ENCODE measurements at places on chromosomes 2 and 18. TPM values are rescaled to one million over a fixed set of nuclear protein-coding genes. Genes with fewer than 3 reads are reported as not detected.
A peak's percentile ranks its signal among the peaks of the same experiment; 100 is the strongest.

GRCh38 chr2:105454801-105455485, 56.1 kb upstream of the FHL2 start:
- H3K27me3 ChIP-seq, result no peaks in the 10 kb centered on the region
- no peaks in the 10 kb centered on the region for H3K36me3 ChIP-seq
- no peak for DNase-seq
- peaks cover 16% of the 10 kb centered on the region for H3K4me1 ChIP-seq

- H3K4me1 ChIP-seq, result peaks cover 11% of the 10 kb centered on the region
- no peaks in the 10 kb centered on the region for H3K27me3 ChIP-seq
- DNase-seq, result peak; percentile 28
- H3K4me3 ChIP-seq, result no peak overlapping the region
- H3K27ac ChIP-seq, result no peak overlapping the region
Observed at GRCh38 chr18:48290162-48290926, 118.8 kb downstream of the ZBTB7C start.

DNA sequence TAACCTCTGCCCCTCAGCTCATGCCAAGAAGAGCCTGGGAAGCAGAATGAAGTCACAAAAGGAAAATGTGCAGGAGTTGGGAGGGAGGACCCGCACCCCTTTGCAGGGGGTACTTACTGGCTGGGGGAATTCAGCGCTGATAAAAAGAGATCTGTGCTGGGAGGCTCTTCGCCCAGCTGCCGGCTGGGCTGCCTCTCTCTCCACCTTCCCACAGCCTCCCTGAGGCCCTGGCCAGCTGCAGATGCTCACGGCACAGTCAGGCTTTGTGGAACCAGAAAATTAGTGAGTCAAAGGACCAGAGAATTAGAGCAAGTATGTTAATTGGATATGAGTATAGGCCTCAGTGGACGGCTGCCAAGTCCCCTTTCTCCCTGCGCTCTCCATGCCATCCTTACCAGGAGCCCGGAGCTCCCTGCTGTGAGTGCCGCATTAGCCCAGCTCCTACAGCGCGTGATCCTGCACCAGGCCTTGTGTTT, 181.7 kb upstream of the SH3BP4 start:
- H3K36me3 ChIP-seq, result no peaks in the 10 kb centered on the region
- no peak overlapping the region for H3K4me3 ChIP-seq
- H3K4me1 ChIP-seq, result peaks cover 31% of the 10 kb centered on the region

DNA sequence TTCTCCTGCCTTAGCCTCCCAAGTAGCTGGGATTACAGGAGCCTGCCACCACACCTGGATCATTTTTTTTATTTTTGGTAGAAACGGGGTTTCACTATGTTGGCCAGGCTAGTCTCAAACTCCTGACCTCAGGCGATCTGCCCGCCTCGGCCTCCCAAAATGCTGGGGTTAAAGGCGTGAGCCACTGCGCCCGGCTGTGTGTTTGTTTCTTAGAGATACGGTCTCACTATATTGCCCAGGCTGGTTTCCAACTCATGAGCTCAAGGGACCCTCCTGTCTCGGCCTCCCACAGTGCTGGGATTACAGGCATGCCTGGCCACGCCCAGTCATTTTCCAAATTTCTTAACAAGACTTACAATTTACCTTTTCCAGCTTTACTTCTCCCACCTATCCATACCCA, 940 bp upstream of the MRPL19 start:
- no peaks in the 10 kb centered on the region for H3K27me3 ChIP-seq
- H3K36me3 ChIP-seq, result peaks cover 13% of the 10 kb centered on the region
- H3K4me3 ChIP-seq, result no peak overlapping the region

- DNase-seq, result no peak
- peak overlapping the region; percentile 93 for H3K4me3 ChIP-seq
- no peaks in the 10 kb centered on the region for H3K36me3 ChIP-seq
- peak overlapping the region; percentile 72 for H3K27ac ChIP-seq
- H3K27me3 ChIP-seq, result peaks cover 2% of the 10 kb centered on the region
Observed at GRCh38 chr18:2654169-2654927, 1.2 kb upstream of the SMCHD1 start.

DNA sequence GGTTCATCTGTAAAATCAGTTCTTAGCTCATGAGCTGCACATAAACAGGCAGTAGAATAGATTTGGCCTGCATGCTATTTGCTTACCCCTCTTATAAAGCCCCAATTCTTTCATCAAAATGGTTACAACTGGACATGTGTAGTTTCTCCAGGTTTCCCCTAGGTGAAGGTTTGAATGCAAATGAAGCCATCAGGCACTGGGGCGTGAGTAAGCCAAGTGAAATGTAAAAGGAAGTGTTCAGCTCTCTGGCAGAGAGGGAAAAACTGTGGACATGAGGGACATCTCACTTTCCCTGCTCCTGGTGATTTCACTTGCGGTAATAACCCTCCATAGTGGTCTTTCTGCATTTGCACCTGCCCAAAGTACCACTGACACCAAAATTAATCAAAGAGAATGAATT, 1402.3 kb upstream of the LRRTM1 start:
- no peaks in the 10 kb centered on the region for H3K4me1 ChIP-seq
- no peak overlapping the region for H3K4me3 ChIP-seq
- H3K36me3 ChIP-seq, result no peaks in the 10 kb centered on the region
- H3K27ac ChIP-seq, result no peak overlapping the region
- H3K27me3 ChIP-seq, result no peaks in the 10 kb centered on the region

The RESP18 gene
- not detected for total RNA-seq
